ENCODE measurements at places on chromosomes 12 and 14.
A peak's percentile ranks its signal among the peaks of the same experiment; 100 is the strongest.

DNA sequence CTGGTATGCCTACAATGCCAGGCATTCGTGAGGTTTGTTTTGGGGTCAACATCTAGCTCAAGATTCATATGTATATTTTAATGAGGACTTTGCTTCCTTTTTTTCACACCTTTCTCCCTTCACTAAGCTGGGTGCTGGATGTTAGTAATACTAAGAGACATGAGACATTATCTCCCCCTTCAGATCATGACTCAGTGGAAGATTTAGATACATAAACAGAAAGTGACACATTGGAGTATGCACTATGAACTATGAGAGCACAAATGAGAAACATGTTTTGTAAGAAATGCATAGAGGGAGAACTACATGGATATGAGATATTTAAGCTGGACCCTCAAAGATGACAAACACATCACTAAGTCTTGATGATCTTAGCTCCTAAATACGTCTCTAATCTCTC, 286.3 kb downstream of the RPAP3 start:
- DNase-seq = no peak

DNA sequence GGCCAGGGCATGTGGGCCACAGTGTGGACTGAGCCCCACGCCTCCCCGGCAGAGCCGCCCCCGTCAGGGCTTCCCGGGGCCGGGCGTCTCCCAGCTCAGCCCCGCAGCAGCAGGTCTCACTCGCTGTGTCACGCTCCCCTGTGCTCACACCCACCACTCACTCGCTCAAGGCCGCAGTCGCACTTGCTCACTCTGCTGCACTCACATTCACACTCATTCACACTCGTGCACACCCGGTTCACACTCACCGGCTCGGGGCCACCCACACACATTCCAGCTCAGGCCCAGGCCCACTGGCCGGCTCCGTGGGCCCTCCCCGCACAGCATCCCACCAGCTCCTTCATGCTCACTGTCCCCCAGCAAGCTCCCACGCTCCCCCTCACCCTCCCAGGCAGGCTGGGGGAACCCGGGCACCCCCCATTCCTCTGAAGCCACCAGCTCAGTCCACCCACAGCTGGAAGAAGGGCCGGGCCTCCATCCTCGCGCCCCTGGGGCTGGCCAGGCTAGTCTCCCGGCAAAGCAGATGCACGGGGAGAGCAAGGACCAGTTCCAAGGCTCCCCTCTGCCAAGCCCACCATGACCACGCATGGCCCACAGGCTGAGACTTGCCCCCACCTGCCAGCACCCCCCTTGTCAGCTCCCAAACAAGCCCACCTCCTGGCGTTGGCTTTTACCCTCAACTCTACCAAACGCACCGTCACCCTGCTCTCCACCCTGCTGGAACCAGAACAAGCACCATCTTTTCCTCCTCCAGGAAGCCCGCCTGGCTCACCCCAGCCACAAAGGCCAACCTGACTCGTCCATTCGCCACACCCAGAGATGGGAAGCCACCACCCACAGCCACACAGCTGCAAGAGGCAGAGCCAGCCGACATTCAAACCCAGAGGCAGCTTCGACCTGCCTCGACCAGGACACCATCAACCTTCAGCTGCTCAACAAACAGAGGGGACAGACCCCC, 28.0 kb downstream of the NCOR2 start:
- no peak for DNase-seq

DNA sequence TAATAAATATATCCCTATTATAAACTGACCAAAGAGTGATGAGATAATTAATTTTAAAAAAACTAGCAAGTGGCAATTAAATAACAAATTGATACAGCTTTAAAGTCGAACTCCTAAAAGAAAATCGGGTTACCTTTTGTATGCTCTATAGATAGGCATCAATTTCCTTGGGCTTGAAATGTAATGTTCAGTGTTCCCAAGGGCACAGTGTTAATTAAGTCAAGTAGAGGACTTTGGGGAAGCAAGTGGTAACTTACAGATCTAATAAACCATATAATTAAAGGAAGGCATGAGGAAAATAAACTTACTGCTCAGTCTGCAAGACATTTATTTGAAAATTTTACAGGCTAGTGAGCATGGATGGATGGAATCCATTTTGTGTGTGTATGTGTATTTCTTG, 220.9 kb downstream of the FSCB start:
- no peak for DNase-seq

- DNase-seq = no peak
Measured at GRCh38 chr12:120684523-120684932, 2.4 kb upstream of the MLEC start.

DNA sequence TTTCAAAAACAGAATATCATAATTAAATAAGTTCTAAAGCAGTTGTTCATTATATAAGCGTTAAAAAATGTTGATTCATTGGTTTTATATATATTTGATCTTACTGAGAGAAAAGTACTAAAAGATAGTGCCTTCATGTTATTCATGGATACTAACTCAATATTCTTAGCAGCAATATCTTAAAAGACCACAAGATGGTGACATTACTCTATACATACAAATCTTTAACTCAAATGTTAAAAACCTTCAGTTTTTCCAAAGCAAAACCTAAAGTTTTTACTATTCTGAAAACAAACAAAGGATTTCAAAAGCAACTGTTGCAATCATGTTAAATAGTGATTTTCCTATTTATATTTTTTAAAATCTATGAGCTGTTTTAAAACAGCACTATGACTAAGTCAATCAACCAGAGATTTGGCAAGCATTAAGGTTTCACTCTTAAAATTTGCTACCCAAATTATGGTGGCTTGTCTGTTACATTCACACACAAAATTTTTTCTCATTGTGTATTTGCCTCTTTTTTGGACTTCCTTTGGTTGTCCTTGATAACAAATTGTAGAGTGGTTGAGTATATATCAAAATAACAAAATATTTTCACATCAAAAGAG, 50.1 kb upstream of the RERGL start:
- DNase-seq = no peak

- DNase-seq = no peak
Measured at GRCh38 chr14:53865711-53866110, 90.9 kb downstream of the BMP4 start.

DNA sequence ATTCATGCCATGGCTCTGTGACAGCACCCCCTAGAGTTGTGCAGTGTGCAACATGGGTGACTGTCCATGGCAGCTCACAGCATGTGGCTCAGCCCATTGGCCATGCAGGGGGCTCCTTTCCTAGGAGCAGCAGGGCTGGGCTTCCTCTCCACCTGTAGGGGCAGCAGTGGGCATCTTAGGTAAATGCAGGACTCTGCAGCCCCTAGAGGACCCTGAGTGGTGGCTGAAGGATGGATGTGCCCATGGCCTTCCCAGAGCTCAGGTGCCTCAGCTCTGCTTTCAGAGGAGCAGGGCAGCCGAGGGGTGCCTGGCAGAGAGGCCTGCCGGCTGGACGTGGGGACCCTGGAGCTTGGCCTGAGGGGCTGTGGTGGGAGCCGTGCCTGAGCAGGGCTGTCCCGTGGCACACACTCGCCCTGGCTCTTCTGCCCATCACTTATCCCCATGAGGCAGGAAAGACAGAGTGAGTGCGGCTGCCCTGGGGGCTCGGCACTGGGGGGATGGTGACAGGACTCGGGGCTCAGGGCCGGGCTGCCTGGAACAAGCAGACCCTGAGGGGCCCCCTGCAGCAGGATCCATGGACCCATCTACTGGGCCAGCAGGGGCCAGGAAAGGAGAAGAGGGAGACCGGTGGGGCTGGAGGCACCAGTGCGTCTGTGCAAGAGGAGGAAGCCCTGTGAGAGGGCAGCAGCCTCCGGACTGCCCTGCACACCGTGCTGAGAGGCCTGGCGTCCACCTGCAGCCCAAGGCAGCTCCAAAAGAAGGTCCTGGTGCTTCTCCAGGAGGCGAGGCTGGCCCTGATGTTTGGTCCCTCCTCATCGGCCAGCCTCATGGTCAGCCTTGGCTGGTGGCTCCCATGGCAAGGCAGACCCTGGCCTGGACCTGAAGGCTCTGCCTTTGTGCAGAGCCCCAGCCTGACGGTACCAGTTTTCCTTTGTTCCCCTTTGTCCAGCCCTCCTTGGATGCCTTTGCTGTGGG, 7.6 kb downstream of the ADSS1 start:
- no peak for DNase-seq

- peak; percentile 60 for DNase-seq
Measured at GRCh38 chr12:57549909-57550640, at the start of gene KIF5A. Gene KIF5A (plus strand): TSS chr12:57550044. CDS start chr12:57550272, 228 bp downstream.

DNA sequence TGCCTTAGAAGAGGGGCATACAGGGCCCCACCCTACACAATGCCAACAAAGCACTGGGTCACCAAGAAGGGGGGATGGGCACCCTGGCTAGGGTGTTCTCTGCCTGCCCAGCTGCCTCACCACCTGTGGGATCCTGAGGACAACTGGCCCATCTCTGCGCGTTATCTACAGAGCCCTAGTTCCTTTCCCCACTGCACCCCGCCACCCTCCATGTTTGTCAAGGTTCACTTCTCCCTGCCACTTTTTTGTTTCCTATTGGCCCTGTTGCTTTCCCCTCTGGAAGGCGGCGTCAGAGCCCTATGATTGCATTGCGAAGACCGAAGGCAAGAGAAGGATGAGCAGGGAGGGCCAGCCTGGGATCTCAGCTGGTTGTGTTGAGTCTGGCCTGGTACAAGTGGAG, 1.6 kb downstream of the SLC48A1 start:
- DNase-seq = no peak

DNA sequence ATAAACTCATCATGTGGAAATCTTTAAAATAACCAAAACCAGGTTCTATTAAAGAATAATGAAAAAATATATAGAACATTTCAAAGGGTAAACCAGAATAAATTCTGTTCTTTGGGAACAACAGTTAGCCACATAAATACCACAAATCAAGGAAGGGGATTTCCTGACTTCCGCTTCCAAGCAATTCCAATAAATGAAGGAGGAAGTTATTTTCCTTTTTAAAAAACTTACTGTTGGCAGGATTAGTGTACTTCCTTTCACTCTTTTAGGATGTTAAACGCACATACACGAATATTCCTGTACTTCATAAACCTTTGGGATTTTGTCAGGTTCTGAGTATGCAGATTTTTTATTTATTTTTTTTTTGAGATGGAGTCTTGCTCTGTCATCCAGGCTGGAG, 13.7 kb upstream of the LIMA1 start:
- DNase-seq = no peak

GRCh38 chr14:79749065-79749464, 462.2 kb downstream of the DIO2 start:
- DNase-seq = no peak

- DNase-seq = no peak
Measured at GRCh38 chr12:100174495-100174894, 26.1 kb upstream of the ACTR6 start.

DNA sequence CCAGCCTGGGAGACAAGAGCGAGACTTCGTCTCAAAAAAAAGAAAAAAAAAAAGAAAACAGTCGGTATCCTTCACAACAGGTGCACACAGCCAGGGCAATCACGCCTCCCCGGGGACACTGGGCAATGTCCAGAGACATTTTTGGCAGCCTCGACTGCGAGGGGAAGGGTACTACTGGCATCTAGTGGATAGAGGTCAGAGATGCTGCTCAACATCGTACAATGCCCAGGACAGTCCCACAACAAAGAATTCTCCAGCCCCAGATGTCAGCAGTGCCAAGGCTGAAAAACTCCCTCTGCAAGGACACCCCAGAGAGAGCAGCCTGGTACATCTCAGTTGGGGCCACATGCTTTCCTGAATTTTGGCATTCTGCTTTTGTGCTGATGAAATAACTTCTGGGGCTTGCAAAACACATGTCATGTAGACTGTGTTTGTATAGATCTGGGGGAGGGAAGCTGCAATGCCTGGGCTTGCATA, 21.5 kb downstream of the ALDH2 start:
- no peak for DNase-seq

DNA sequence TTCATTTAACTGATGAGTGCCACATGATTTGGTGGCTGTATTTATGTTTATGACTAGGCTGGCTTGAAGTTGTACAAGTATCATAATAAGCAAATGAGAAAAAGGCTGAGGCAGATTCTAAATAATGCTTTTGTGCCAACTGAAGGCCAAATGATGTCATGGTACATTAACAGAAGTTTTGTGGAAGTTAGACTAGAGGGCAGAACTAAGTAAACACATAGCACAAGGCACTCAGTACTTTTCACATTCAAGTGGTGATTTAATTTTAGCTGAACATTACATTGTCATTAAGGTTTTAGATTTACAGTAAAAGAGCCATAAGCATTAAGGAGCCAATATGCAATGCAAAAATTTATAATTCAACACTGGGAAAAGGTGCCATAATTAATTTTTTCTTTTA, 21.1 kb downstream of the PPP1CC start:
- no peak for DNase-seq

DNA sequence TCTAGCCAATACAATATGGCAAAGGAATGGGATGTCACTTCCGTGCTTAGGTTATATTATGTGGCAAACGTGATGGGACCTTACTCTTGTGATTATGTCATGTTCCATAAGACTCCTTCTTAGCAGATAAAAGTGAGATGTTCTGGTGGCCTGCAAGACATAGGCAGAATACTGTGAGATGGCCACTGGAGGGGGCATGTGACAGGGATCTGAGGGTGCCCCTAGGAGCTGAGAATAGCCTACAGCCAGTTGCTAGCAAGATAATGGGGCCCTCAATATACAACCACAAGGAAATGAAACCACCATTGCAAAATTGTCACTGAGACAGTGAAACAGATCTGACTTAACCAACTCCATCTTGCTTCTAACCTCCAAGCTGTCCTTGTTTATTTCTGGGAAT, 151.4 kb upstream of the SSTR1 start:
- no peak for DNase-seq

- no peak for DNase-seq
Measured at GRCh38 chr12:82510386-82510785, 152.1 kb downstream of the METTL25 start.

DNA sequence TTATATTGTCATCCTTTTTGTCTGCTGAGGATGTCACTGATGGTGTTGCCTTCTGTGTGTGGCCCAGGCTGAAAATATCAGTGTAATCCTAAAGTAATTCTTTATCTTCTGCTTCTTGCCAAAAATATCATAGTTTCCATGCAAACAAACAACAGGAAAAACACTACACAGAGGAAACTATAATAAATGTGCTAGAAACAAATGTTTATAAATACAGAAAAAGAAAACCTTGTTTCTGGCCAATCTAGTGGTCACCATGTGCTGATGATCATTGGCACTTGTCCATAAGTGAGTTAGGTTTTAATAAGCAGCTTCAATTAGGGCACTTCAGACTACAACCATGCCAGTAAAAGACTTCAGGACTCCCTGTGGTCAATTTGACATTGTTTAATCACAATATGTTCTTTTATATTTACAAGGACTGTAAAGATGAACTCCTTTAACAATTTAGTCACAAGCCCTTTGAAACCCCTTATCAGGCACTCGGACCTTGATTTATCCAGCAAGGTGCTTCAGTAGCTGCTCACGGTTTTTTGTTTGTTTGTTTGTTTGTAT, 124.8 kb downstream of the TMTC3 start:
- DNase-seq = no peak
